ENCODE measurements at places on chromosomes 4 and X.

- no peak for DNase-seq
These were observed 14.3 kb downstream of the GPRIN3 start for GRCh38 chr4:89293299-89293698.

DNA sequence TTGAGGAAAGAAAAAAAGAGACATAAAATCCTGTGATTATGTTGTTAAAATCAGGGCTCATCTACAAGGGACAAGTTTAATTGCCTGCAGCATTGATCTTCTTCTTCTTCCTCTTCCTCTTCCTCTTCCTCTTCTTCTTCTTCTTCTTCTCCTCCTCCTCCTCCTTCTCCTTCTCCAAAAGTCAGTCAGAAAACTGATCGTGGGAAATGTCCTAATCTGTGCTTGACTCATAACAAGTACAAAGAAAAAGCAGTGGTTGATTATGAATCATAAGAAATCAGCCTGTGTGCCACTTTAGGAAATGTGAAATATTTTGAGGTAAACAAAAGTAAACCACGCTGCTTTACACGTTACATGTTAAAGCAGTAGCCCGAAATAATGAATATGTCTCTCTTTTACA, 2.7 kb upstream of the ATP10D start:
- no peak for DNase-seq

- no peak for DNase-seq
These were observed 56.6 kb downstream of the AREG start for GRCh38 chr4:74501579-74501978.

DNA sequence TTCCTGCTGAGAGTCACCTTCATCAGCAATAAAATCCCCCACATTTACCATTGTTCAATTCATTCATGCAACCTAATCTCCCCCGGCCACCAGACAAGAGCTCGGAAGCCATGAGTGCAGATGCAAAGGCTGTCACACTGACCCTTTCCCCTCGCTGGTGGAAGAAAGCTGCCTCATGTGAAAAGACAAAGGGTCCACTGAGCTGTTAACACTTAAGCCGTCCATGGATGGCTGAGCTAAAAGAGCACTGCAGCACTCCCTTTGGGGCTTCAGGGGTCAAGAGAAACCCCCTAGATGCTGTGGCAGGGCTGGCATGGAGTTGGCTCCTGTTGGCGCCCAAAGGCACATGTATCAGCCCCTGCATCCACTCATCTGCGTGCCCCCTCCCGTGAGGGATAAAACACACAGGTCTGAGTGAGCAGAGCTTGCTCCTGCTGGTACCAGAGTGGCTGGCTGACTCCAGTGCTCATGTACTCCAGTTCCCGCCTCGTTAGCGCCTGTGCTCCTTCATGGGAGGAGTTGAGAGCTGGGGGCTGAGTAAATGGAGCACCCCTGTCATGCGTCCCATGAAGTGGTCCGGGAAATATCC, 216.5 kb downstream of the PDHA2 start:
- DNase-seq, result no peak

- no peak for DNase-seq
These were observed 3.0 kb downstream of the PLP2 start for GRCh38 chrX:49174723-49175122.

DNA sequence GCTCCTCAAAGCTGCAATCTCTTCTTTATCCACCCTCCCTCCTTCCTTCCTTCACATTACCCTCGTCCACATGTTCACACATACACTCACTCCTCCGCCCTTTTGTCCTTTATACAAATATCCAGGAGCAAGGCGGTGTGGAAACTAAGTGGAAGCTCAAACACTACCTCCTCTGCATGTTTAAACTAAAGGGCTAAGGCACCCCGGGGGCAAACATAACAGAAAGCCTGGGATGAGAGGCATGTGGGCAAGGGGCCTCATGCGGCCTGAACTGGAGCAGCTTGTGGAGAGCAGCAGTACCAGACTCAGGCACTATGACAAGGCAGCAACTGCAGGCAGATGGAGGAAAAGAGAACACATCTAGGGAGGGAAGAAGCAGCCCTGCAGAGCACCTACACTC, 9.5 kb downstream of the MAB21L2 start:
- no peak for DNase-seq

- no peak for DNase-seq
These were observed 138.8 kb downstream of the TEX11 start for GRCh38 chrX:70769659-70770227.

GRCh38 chrX:120429776-120430540, 39.1 kb downstream of the LAMP2 start:
- no peak for DNase-seq

- peak; percentile 66 for DNase-seq
These were observed 24.3 kb upstream of the PGM2 start for GRCh38 chr4:37802068-37802666.

GRCh38 chr4:162140051-162140683, 23.6 kb downstream of the FSTL5 start:
- no peak for DNase-seq
